Placental pericyte (primary cell): ENCODE measurements at places on chromosomes 12 and 14. TPM values are rescaled to one million over a fixed set of nuclear protein-coding genes. Genes with fewer than 3 reads are reported as not detected.

Gene USP15
- 53.2 and 61.4 TPM in 2 replicates for total RNA-seq

Gene TEX52
- not detected in 2 replicates for total RNA-seq

Gene KLRK1
- total RNA-seq = not detected in 2 replicates

Gene KRT73
- not detected in 2 replicates for total RNA-seq

Gene NOVA1
- under 0.01 and 0.43 TPM in 2 replicates for total RNA-seq
